Mesendoderm (in vitro differentiated cells): ENCODE measurements at places on chromosomes 13 and 19.

- DNase-seq = peak; percentile 83
These were observed 10.0 kb downstream of the CAMSAP3 start for GRCh38 chr19:7605490-7606222.

DNA sequence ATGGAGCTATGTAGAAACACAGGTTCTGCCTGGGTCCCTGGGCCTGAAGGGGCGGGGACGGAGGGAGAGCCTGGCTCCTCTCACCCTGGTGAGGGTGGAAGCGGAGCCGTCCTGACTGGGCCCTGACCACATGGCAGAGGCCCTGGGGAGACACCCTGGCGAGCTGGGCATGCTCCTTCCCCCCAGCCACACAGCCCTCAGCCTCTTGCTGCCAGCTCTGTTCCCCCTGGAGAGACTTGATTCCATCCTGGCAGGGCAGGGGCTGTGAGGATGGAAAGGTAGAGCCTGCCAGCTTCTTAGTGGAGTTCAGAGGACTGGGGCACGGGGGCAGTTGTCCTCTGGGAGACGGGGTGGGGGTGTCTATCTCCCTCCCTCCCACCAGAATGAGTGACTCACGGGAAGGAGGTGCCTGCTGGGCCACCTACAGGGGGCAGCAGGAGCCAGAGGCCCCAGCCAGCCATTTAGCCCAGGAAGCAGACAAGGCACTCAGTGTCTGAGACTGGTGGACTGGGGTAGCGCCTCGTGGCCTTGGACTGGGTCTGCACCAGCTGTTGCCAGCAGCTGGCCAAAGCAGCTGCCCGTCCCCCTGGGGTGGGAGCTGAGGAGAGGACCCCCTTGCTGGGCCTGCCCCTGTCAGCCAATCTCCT lies 22.8 kb upstream of the RNF17 start:
- peak; percentile 56 for DNase-seq

DNA sequence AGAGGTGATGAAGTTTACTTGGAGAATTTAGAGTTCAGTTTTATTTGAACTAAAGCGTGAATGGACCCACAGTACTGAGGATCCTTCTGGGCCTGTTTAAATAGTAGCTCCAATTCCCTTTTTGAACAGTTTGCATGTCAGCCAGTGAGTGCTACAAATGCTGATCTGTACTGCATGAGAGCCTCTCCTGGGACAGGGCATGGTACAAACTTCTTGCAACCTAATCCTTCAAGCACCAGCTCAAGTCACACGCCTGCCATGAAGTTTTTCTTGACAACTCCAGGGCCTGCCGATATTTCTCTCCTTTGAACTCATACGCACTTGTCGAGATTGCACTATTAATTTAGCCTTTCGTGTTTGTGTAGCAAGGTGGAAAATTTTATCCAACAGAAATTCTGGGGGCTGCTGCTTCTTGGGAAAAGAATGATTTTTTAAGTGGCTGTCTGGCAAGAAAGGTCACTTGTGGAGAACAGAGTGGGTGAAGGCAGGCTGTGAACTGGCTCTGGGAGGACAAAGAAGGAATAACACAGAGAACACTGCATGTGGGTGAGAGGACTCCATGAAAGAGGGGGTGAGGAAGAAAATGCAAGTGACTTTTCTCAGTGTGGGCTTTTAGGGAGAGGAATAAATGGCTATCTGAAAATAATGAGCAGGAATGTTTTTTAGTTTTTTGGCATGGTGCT lies 192.5 kb downstream of the NDFIP2 start:
- no peak for DNase-seq

- DNase-seq = no peak
These were observed 1213.1 kb downstream of the OLFM4 start for GRCh38 chr13:54241719-54242118.

DNA sequence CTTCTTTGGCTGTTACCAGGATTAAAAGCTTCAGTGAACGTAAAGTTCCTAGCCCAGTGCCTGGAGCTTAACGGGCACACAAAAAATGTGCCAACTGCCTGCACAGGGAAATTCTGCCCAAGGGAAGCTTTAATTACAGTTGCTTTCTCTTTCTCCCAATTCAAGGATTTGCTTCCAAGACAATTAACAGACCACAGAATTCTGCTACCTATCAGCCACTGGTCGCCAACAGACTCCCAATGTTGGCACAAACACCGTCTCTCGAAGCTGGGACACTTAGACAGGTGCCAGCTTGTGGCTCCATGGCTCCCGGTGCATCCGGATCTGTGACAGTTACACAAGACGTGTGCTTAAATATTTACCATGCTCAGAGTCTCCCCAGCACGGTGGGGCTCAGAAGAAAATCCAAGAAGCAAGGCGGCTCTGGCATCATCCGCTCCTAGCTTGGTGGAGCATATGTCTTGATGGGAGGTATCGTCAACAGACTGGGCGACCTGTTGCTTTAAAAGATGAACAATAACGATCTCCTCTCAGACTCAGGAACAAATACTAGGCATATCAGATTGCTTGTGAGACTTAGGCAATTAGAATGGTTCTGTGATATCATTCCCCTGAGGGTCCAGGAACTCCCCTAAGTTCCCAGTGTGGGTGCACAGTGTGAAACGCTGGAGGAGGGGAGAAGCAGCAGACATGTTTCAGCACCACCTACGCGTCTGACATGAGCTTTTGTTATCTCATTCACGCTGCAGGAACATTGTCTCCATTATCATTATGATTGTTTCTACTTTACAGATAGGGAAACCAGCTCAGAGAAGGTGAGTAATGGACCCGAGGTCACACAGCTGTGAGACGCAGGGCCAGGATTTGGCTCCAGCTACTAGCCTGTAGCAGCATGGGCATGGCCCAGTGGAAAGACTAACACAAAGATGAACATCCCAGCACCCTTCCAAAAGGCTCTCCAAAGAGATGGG lies 61.6 kb downstream of the ALOX5AP start:
- peak; percentile 46 for DNase-seq

DNA sequence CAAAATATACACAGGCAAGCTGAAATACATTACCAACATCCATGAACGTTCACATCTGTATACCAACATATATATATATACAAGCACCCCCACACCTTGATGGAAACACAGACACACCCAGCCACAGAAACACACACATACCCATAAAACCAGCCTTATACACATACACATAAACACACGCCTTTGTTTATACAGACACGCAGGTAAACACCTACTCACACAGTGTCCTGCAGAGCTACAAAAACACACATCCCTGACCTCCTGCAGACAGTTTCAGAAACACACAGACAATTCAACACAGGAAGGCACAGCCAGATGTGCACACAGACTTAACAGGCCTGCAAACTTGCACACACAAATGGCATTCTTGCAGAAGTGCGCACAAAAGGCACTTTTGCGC lies 21.3 kb upstream of the IRGC start:
- DNase-seq = no peak

DNA sequence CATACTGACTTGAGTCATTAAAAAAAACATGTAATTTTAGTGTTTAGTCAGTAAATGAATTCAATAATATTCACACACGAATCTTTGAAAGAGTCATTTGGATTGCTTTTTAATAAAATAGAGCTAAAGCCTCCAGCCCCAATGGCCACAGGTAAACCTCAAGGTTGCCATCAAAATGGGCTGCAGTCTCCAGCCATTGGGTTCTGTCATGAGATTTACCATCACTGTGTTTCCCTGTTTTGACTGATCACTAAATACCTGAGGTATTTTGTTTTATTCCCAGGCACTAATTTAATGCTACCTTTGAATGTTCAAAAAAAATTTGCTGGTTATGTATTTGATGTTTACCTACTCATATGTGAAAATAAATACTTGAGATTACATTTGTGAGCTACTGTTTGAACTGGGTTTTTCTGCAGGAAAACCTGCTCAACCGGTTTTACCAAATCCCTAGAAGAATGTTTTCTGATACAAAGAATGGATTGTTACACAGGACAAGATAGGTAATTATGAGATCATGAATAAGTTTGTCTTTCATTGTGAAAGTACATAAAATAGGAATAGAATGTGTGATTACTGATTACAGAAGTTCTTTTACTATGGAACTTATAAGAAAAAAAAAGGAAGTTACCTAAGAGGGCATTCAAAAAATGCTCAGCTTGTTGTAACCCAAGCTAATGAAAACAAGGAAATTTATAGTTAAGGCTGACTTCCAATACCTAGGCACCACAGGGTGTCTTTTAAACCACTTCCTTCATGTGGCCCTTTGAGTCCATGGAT lies 391.3 kb downstream of the EFNB2 start:
- DNase-seq = peak; percentile 83

- DNase-seq = peak; percentile 4
These were observed 687.2 kb upstream of the KLHL1 start for GRCh38 chr13:70795484-70795883.

- DNase-seq = no peak
These were observed 71.3 kb downstream of the LHFPL6 start for GRCh38 chr13:39531646-39532045.

- DNase-seq = peak; percentile 82
These were observed 2.0 kb upstream of the ARHGAP45 start for GRCh38 chr19:1064661-1065605.

- DNase-seq = no peak
These were observed 247.5 kb upstream of the TSHZ3 start for GRCh38 chr19:31596751-31597150.

- DNase-seq = no peak
These were observed 243.6 kb downstream of the NDFIP2 start for GRCh38 chr13:79724348-79725103.

DNA sequence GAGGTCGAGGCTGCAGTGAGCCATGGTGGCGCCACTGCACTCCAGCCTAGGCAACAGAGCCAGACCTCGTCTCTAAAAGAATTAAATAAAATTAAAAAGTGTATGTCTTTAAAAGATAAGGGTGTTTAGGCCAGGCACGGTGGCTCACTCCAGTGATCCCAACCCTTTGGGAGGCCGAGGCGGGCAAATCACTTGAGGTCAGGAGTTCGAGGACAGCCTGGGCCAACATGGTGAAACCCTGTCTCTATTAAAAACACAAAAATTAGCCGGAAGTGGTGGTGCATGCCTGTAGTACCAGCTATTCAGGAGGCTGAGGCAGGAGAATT lies 7.5 kb upstream of the SDHAF1 start:
- no peak for DNase-seq

DNA sequence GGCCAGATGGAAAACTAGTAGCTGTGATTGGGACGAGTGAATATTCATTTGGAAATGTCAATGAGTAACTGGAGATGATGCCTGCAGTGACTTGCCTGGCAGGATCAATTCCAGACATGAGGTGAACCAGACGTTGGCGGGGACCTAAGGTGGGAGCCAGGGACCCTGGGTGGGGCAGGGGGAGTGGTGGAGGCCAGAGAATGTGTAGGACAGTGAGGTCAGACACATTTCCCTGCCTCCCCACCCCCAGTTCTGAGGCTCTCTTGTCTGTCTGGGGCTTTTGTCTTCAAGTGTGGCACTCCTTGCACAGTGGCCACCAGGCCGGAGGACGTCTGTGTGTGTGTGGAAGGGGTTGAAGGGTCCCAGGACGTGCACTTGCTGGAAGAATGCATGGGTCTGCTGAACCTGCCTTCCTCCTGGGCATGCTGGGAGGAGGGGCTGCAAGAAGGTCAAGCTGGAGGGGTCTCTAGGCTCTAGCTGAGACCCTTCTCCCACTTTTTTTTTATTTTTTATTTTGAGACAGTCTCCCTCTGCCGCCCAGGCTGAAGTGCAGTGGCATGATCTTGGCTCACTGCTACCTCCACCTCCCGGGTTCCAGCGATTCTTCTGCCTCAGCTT lies 51.6 kb downstream of the CHST8 start:
- DNase-seq = no peak

- DNase-seq = no peak
These were observed 10.6 kb upstream of the NDUFS7 start for GRCh38 chr19:1373042-1373533.

GRCh38 chr19:19405971-19406877 lies 749 bp downstream of the GATAD2A start:
- peak; percentile 55 for DNase-seq

DNA sequence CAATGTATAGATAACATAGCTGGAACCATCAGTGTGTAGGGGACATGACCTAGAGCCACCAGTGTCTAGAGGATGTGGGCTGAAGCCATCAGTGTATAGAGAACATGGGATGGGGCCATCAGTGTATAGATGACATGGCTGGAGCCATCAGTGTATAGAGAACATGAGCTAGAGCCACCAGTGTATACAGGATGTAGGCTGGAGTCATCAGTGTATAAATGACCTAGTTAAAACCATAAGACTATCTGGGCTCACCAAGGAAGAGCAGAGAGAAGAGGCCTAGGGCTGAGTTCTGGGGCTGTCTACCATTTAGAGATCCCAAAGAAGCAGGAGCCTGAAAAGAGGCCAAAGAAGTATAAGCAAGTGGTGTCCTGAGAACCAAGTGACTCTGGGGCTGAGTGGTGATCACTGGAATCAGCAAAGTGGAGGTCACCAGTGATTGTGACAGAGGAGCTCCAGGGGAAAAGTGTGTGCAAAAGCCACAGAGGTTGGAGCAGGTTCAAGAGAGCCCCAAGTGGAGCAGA lies 41.0 kb downstream of the RFX2 start:
- DNase-seq = no peak

DNA sequence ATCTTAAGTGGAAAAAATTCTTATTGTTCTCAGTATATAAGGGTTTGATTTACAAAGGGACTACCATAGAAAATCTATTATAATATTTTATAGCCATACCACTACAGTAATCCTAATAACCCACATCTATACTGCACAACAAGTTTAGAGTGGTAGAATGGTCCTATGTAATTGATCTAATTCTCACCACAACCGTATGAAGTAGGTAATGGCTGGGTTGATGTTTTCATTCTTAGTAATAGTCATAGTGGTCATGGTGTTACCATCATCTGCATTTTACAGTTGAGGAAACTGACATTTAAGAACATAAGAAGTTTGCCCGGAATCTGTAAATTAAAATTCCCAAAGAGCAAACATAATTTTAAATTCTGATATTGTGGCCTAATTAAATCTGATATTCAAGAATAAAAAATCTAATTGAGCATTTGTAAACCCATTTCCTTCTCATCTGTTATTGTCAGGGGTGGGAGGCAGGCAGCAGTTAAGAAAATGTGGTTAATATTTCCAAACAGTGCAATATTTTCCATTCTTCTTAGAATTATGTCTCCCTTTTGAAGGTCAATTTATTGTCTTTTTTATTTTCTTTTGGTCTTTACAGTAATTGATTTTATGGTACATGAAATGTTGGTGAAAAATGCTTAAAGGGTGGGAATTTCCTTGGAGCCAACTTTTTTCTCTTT lies 65.6 kb downstream of the DHRS12 start:
- no peak for DNase-seq

- DNase-seq = no peak
These were observed 11.0 kb downstream of the FRY start for GRCh38 chr13:32042551-32042950.

GRCh38 chr13:110648848-110649421 lies 33.6 kb downstream of the NAXD start:
- no peak for DNase-seq

GRCh38 chr13:50805805-50806204 lies 37.7 kb downstream of the DLEU7 start:
- peak; percentile 16 for DNase-seq

- peak; percentile 11 for DNase-seq
These were observed 603 bp downstream of the GPALPP1 start for GRCh38 chr13:44989941-44990340.

DNA sequence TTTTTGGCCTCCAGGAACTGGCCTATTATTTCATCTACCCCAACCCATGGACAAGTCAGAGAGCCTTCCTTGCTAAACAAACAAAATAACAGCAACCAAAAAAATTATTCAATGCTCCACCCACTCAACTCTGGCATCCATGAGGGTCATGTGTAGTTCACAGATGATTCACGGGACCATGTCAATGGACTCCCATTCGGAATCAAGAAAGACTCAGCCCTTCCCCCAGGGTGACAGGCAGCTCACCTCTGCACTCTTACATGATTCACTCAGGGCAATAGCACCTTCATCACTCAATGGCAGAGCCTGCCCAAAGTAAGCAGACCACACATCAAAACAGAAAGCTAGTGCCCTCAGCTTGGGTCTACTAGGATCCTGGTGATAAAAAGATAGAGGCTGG lies 14.3 kb upstream of the SCEL start:
- DNase-seq = peak; percentile 26
